ENCODE measurements at places on chromosomes 5 and 9. TPM values are rescaled to one million over a fixed set of nuclear protein-coding genes. Genes with fewer than 3 reads are reported as not detected.

- DNase-seq = no peak
Observed at GRCh38 chr5:54595721-54596120, 78.2 kb downstream of the SNX18 start.

DNA sequence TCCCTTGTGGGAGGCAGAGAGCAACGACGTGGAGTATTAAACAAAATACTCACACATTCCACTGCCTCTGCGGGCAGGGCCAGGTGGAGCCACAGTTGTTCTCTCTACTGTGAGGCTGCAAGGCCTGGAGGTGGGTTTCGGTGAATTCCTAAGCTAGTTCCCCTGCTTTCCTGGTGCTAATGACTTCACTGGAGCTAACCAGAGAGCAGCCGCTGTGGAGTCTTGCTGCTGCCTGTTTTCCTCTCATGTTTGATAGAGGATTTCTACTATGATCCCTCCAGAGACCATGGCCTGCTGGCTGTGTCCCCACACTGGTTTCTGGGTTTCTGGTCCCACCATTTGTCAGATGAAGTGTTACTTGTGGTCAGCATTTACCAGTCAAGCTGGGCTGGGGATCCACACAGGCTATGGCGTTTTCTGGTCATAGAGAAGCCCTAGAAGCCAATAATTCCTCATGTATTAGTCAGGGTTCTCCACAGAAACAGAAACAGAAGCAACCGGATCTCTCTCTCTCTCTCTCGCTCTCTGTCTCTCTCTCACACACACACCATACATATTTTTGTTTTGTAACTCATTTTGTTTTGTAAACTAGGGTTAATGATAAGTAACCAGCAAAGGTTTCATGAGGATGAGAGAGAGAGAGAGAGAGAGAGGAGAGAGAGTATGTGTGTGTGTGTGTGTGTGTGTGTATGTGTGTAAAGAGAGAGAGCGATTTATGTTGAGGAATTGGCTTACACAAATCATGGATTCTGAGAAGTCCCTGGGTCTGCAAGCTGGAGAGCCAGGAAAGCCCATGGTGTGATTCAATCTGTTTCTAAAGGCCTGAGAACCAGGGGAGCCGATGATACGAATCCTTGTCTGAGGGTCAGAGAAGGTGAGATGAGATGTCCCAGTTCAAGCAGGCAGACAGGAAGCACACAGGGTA is 403.0 kb downstream of the GADD45G start:
- DNase-seq = no peak

DNA sequence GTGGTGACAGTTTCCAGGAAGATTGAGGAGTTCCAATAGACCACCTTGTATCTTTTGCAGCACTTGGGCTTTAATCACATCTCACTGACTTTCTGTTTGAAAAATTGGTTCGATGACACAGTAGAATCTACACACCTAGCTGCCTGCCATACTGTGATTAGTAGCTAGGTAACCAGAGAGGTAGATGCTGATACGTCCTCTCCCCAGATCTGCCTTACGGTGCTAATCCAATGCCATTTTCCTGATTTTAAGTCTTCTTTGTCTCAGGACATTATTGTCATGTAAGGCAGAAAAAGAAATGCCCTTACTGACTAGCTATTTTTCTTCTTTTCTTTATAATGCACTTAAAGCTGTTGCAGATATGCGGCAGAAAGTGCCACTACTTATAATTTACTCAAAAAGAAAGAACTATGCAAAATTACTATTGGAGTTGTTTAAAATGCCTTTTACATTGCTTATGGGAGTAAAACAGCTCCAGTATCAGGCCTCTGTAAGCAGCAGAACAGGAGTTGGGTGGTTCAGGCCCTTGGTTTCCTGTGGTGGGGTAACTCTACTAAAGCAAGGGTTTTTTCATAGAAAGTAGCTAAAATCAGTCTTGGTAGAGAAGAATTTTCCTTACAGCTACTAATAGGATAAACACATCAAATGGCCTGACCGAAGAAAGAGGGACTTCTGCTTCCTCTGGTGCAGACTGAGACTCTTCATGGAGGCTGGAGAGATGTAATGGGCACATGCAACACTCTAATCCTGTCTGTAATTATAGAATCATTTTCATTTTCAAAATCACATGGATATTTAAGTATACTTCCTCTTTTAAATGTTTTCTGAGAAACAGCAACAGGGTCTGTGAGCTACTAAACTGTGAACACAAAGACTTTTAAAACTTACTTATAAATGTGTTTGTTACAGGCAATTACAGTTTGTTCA is 177.2 kb downstream of the MAPKAP1 start:
- DNase-seq = no peak

Gene CEL
- total RNA-seq = 7.7 TPM

Gene AIF1L
- total RNA-seq = 22.2 TPM

All from Right ventricle myocardium inferior (tissue), 1 donor.